Activated B cell treated with CpG ODN at 0.5 μM for 24 hours (primary cell): ENCODE measurements at places on chromosomes 1 and 21. TPM values are rescaled to one million over a fixed set of nuclear protein-coding genes. Genes with fewer than 3 reads are reported as not detected.

The RNF186 gene
- not detected in 2 replicates for total RNA-seq

The NUDT4B gene
- total RNA-seq: 1.9 and 3.4 TPM in 2 replicates

The MRPL20 gene
- 134 and 136 TPM in 2 replicates for total RNA-seq

The SETSIP gene
- not detected in 2 replicates for total RNA-seq

The ZYG11A gene
- 1.3 and 1.5 TPM in 2 replicates for total RNA-seq

The ZMYND12 gene
- total RNA-seq: 0.53 and 0.56 TPM in 2 replicates

DNA sequence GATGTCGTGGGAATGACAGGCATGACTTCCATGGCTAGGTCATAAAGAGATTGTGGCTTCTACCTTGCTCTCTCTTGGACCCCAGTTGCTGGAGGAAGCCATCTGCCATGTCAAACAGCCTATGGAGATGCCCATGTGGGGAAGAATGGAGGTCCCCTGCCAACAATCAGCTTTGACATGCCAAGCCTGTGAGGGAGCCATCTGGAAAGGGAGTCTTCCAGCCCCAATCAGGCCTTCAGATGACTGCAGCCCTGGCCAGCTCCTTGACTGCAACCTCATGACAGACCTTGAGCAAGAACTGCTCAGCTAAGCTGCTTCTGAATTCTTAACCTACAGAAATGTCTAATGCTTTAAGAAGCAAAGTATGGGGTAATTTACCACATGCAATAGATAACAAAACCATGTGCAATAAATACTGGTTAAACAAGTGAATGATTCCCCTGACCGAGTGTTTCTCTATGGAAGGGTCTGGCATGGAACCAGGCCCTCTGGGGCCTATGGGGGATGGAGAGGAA lies 187.1 kb downstream of the HIVEP3 start:
- no peaks in the 10 kb centered on the region for H3K27me3 ChIP-seq
- H3K4me1 ChIP-seq: peaks cover 66% of the 10 kb centered on the region
- no peak overlapping the region for H3K27ac ChIP-seq
- no peaks in the 10 kb centered on the region for H3K36me3 ChIP-seq
- H3K4me3 ChIP-seq: no peak overlapping the region
- no peak for DNase-seq

GRCh38 chr1:99482286-99482685 lies 163.6 kb upstream of the PALMD start:
- H3K4me1 ChIP-seq: no peaks in the 10 kb centered on the region
- DNase-seq: no peak
- no peak overlapping the region for H3K4me3 ChIP-seq
- H3K27ac ChIP-seq: no peak overlapping the region
- H3K36me3 ChIP-seq: no peaks in the 10 kb centered on the region

- H3K4me3 ChIP-seq: no peak overlapping the region
- no peak overlapping the region for H3K27ac ChIP-seq
- no peaks in the 10 kb centered on the region for H3K36me3 ChIP-seq
- peaks cover 18% of the 10 kb centered on the region for H3K4me1 ChIP-seq
- H3K27me3 ChIP-seq: no peaks in the 10 kb centered on the region
- DNase-seq: no peak
Measured at GRCh38 chr1:147757015-147757990, 3.1 kb downstream of the GJA5 start.

- no peak for DNase-seq
- peaks cover 11% of the 10 kb centered on the region for H3K27me3 ChIP-seq
- no peaks in the 10 kb centered on the region for H3K4me1 ChIP-seq
- H3K4me3 ChIP-seq: no peak overlapping the region
- H3K36me3 ChIP-seq: no peaks in the 10 kb centered on the region
- H3K27ac ChIP-seq: no peak overlapping the region
Measured at GRCh38 chr1:65247419-65248359, 61.7 kb upstream of the DNAJC6 start.

GRCh38 chr1:209040351-209040750 lies 543.2 kb upstream of the CAMK1G start:
- no peaks in the 10 kb centered on the region for H3K27me3 ChIP-seq
- DNase-seq: no peak
- no peak overlapping the region for H3K27ac ChIP-seq
- H3K4me3 ChIP-seq: no peak overlapping the region

DNA sequence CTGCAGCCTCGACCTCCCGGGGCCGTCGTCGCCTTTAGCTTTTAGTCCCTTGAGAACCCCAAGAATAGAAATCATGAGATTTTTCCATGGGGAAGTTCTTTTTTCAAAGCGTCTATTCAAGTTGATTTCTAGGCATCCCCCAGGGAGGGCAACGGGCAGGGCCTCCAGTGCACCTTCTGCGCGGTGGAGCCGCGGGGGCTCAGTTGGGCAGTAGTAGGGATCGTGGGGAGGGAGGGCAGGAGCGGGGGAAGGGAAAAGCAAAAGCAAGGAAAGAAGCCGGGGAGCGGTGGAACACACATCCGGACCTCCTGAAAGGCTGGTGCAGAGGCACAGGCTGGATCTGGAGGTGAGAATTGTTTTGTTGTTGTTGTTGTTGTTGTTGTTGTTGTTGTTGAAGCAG lies 103.4 kb downstream of the PPIAL4G start:
- no peaks in the 10 kb centered on the region for H3K36me3 ChIP-seq
- DNase-seq: no peak
- H3K4me1 ChIP-seq: peaks cover 11% of the 10 kb centered on the region
- peak overlapping the region; percentile 32 for H3K4me3 ChIP-seq

DNA sequence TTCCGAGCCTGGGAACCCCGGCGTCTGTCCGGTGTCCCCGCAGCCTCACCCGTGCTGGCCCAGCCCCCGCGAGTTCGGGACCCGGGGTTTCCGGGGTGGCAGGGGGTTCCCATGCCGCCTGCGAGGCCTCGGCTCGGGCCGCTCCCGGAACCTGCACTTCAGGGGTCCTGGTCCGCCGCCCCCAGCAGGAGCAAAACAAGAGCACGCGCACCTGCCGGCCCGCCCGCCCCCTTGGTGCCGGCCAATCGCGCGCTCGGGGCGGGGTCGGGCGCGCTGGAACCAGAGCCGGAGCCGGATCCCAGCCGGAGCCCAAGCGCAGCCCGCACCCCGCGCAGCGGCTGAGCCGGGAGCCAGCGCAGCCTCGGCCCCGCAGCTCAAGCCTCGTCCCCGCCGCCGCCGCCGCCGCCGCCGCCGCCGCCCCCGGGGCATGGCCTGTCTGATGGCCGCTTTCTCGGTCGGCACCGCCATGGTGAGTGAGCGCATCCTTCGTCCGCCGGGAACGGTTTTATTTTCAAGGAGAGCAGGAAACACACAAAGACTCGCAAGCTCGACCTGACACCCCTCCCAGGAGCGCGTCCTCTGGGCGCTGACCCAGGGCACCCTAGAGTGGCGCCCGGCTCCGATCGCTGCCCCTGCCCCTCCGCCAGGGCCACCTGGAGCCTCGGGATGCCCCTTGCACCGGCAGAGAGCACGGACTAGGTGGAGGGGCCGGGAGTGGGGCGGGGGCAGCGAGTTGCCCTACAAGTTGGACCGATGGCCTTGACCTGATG lies at the start of gene ABCG1:
Gene ABCG1 (plus strand): TSS at position 305 of the 770 bp plus-strand sequence. CDS start 123 bp downstream, at position 428.
- peaks cover 15% of the 10 kb centered on the region for H3K36me3 ChIP-seq
- H3K4me1 ChIP-seq: peaks cover 39% of the 10 kb centered on the region
- peak within 1 kb of the TSS; percentile 87 for H3K4me3 ChIP-seq
- peak within 1 kb of the TSS; percentile 73 for H3K27ac ChIP-seq

DNA sequence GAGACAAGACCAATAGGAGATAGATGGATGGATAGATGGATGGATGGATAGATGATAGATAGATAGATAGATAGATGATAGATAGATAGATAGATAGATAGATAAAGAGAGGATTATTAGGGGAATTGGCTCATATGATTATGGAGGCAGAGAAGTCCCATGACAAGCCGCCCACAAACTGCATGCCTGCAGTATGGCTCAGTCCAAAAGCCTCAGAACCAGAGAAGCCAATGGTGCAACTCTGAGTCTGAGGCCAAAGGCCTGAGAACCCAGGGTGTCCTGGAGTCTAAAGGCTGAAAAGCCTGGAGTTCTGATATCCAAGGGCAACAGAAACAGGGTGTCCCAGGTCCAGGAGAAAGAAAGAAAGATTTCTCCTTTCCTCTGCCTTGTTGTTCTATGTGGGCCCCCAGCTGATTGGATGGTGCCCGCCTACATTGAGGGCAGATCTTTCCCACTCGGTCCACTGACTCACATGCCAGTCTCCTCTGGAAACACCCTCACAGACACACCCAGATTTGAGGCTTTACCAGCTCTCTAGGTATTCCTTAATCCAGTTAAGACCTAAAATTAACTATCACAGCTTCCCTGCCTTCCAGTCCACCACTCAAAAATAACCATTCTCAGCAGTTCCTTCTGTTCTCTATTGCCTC lies 39.6 kb upstream of the IRF2BP2 start:
- H3K36me3 ChIP-seq: no peaks in the 10 kb centered on the region
- no peak for DNase-seq
- H3K27ac ChIP-seq: no peak overlapping the region
- H3K4me3 ChIP-seq: no peak overlapping the region

- peaks cover 12% of the 10 kb centered on the region for H3K4me1 ChIP-seq
- H3K36me3 ChIP-seq: no peaks in the 10 kb centered on the region
Measured at GRCh38 chr1:186681121-186681520, 898 bp upstream of the PTGS2 start.

DNA sequence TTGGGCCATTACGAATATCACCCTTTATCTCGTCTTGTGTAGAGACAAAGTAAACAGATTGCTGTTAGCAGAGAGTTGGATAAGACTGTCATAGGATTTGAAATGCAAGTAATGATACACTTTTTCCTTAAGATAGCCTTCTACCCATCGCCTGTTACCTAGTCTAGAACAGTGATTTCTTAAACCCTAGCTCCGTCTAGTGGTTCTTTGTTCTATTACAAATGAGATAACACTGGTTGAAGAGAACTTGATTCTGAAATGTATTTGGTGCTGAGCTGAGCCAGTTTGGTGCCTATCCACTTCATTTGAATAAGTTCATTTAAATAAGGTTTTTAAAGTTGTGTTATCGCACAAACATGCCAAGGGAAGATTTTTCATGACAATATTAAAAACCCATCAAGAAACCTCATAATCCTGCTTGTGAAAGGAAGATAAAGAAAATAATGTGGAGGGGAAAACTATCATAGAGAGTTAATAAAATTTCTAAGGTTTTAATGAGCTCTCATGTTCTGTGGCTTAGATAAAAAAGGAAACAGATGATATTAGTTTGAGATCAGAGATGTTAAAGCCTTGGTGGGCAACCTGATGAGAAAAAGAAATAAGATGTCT lies 1.5 kb upstream of the KCNH1 start:
- peaks cover 62% of the 10 kb centered on the region for H3K27me3 ChIP-seq
- no peak overlapping the region for H3K27ac ChIP-seq
- H3K36me3 ChIP-seq: no peaks in the 10 kb centered on the region

DNA sequence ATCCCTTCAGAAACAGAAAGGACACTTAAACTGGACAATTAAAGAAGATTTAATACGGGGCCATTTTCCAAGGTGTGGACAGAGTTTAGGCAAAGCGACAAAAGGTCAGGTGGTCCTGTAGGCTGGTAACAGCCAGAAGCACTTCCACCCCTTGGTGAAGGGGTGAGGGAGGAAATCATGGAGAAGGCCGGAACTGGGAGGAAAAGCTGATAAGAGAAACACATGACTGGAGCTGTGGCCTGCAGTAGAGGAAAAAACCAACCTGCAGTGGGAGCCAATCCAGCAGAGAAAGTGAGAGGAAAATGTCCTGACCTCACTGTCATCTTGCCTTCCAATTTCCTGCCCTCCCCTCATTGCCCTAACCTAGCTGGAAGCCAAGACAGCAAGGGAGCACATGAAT lies 249.8 kb downstream of the LMO4 start:
- H3K27ac ChIP-seq: no peak overlapping the region
- DNase-seq: no peak
- no peaks in the 10 kb centered on the region for H3K36me3 ChIP-seq
- H3K4me3 ChIP-seq: no peak overlapping the region

- H3K27ac ChIP-seq: no peak overlapping the region
- no peaks in the 10 kb centered on the region for H3K36me3 ChIP-seq
- H3K4me1 ChIP-seq: no peaks in the 10 kb centered on the region
- peaks cover 6% of the 10 kb centered on the region for H3K27me3 ChIP-seq
- DNase-seq: no peak
Measured at GRCh38 chr1:17881761-17882160, 126.6 kb downstream of the ACTL8 start.

DNA sequence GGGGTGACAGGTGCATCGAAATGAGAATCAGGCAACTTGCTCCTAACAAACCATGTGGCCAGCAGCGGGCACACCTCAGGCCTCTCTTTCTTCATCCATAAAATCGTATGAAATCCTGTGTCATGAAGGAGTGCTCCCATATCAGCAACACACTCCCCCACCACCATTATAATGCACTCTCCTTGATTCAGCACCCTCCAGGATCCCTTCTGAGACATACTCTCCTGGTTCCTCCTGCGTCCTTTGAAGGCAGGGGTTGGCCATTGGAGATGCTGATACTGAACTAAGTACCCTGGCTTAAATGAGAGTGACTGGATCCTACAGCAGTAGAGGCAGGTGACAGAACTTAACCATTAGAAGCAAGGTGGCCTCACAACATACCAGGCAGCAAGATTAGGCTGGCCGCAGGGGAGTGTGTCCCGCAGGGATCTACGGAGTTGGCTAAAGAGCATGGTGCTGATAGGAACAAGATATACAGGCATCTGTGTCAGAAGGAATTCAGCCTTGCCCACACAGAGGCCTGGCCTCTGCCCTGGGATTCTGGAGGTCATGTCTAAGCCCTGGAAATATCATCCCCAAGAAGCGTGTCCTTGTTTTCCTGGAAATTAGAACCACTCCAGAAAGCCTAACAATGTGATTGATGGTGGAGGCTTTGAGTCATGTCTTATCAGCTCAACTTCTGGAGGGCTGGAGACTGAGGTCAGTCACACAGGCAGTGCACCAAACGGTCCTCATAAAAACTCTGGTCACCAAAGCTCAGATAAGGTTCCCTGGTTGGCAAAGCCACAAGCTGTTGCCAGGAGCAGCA lies 16.8 kb downstream of the S100A7A start:
- no peaks in the 10 kb centered on the region for H3K36me3 ChIP-seq
- no peak for DNase-seq
- no peak overlapping the region for H3K4me3 ChIP-seq

GRCh38 chr1:94971491-94971924 lies 44.6 kb upstream of the CNN3 start:
- H3K27ac ChIP-seq: no peak overlapping the region
- H3K4me1 ChIP-seq: no peaks in the 10 kb centered on the region
- DNase-seq: no peak
- no peaks in the 10 kb centered on the region for H3K36me3 ChIP-seq
- H3K27me3 ChIP-seq: no peaks in the 10 kb centered on the region
- H3K4me3 ChIP-seq: no peak overlapping the region

- DNase-seq: no peak
- H3K27ac ChIP-seq: no peak overlapping the region
- H3K36me3 ChIP-seq: no peaks in the 10 kb centered on the region
- H3K27me3 ChIP-seq: peaks cover 2% of the 10 kb centered on the region
- H3K4me1 ChIP-seq: no peaks in the 10 kb centered on the region
- no peak overlapping the region for H3K4me3 ChIP-seq
Measured at GRCh38 chr1:85495556-85495955, 30.6 kb upstream of the DDAH1 start.
